ENCODE measurements at places on chromosomes 5 and 9.
A peak's percentile ranks its signal among the peaks of the same experiment; 100 is the strongest.

DNA sequence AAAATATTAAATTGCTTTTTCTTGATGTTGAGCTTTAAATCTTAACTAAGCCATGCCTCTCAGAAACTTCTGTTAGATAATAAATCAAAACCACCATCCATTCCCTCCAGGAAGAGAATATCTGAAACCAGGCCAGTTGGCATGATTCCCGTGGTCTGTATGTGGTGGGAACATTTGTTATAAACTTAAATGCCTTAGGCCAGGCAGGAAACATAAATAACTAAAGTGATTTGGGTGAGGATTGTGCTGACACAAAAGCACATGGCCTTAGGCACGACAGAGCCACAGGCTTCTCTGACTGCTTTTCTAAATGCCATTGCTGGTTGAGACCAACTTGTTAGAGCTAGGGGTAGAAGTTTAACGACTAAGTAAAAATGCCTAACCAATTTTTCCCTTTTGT is 255.9 kb downstream of the GABRG2 start:
- no peak for DNase-seq

- DNase-seq, result no peak
These were observed 300.0 kb downstream of the KIF4B start for GRCh38 chr5:155313518-155313917.

GRCh38 chr5:121144764-121145163 is 680.7 kb downstream of the PRR16 start:
- DNase-seq, result no peak

GRCh38 chr5:100855937-100856430 is 47.1 kb downstream of the ST8SIA4 start:
- DNase-seq, result no peak

DNA sequence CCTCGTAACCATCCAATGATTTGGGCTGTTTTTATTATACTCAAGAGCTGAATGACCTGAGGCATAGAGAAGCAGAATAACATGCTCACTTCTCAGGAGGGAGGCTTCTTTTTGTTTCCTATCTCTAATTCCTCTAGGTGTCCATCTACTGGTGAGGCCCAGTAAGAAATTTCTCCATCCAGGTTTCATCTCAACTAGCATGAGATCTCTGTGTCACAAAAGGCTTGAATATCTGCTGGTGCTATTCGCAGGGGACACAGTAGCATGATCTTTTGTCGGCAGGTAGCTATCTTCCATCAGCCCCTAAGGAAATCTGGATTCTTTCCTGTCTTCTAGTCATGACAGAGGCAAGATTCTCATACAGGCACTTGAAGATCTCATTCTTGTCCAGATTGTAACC is 8.9 kb downstream of the IFNE start:
- DNase-seq, result no peak

DNA sequence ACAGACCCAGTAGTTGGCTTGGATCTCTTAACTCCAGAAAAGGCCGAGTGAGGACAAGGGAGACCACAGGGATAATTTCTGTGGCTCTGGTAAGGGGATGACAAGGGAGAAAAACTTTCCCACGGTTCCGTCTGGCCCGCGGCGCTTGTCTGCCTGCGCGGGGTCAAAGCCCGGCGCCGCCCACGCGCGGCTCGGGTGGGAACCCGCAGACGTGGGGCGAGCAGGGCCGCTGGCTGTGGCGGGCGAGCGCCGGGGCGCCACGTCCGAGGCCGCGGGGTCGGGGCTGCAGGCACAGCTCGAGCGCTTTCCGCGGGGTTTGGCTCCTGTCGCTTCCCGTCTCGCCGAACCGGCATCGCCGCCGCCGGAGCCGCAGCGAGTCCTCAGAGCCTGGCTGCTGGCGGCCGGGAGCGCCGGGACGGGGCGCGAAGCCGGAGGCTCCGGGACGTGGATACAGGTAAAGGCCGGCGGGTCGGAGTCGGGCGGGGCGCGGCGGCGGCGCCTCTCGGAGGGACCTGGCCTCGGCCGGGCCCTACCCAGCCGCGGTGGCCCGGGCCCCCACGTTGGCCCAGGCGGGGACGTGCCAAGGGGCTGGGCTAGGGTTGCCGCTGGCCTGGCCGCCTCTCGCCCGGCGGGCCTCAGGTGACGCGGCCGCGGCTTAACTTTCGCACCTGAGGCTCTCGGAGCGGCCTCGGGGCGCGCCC is at the start of gene RNF180:
Gene RNF180 (plus strand): TSS at position 344 of the 701 bp plus-strand sequence. CDS start 34,965 bp downstream, outside the sequence.
- peak; percentile 14 for DNase-seq

DNA sequence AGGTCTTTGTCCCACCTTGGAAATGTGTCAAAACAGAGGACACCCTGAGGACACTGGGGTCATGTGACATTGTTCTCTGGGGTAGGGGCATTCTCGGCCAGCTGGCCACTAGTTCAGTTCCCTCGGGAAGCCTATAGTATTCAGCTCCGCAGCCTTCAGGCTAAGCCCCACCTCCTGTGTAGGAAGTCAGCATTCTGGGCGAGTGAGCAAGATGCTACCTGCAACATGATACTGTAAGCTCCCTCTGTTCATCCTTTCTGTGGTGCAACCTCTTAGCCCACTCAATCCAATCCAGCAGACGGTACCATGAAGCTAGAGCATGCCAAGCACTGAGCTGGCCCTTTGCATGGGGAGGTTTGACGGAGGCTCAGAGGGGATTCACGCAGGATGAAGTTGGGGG is 5.3 kb downstream of the NTNG2 start:
- DNase-seq, result no peak

DNA sequence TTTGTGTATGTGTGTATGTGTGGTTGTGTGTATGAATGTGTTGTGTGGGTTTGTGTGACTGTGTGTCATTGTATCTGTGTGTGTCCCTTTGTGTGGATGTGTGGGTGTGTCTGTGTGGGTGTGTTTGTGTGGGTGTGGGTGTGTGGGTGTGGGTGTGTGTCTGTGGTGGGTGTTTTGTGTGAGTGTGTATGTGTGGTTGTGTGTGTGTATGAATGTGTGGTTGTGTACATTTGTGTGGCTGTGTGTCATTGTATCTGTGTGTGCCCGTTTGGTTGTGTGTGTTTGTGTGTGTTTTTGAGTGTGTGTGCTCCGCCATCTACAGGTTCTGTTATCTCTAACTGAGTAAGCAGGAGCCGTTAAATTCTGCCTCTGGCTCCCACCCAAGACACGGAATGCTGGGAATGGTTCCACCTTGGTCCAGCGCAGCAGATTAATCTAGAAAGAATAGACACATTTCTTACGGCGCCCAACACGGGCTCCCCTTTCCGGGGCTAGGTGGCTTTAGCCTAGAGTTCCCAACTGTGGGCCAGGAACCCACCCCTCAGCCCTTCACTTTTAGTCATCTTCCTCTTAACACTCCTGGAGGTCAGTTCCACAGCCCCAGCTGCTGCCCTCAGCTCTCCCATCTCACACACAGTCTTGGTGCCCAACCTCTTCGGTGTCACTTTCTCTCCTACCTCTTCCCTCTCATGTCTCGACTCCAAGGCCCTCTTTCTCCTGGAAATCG is 197.1 kb downstream of the TTLL11 start:
- DNase-seq, result peak; percentile 36

DNA sequence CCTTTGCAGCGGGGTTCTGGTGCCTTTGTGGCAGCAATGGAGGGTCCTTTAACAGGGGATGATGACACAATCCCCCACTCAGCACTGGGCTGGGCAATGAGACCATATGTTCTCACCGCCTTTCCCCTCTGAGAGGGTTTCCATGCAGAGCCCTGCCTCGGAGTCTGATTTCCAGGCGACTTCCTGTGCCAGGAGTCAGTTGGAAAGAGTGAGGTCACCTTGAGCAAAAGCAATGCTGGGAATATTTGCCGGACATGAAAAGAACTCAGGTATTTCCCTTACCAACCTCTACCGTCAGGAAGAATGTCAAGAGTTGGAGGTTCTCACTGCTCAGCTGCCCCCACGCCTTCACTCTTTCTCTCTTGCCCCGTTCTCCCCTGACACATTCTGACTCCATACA is 284.2 kb upstream of the IRX1 start:
- no peak for DNase-seq

DNA sequence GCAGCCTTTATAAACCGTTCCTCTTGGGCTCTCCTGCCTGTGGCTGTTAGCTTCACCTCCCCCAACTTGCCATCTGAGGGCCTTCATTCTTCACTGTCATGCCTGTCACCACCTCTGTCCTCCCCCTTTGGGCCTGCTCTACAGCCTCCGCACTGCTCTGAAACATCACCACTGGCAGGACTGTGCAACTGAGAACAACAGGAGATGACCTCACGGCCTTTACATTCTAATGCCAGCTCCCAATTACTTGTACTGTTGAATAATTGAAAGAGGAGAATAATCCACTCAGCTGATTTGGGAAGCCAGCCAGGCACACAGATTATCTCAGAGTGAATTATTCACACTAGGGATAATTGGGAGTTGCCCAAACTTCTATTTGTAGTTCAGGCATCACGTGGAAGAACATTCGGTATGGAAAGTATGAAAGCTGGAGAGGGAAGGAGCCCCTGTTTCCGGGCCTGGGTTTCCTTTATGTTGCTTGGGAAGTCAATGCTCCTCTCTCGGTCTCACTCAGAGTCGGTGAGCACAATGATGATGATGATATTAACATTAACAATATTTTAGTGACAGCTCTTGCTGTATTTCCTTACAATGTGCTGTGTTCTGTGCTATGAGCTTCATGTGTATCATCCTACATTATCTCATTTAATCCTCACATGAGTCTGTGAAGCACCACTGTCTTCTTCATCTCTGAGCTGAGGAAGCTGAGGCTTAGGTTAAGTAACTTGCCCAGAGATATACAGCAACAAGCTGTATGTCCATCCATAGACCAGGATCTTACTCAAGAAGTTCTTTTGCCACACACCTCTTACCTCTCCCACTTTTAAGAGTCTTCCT is 99.3 kb upstream of the LRRTM2 start:
- no peak for DNase-seq

DNA sequence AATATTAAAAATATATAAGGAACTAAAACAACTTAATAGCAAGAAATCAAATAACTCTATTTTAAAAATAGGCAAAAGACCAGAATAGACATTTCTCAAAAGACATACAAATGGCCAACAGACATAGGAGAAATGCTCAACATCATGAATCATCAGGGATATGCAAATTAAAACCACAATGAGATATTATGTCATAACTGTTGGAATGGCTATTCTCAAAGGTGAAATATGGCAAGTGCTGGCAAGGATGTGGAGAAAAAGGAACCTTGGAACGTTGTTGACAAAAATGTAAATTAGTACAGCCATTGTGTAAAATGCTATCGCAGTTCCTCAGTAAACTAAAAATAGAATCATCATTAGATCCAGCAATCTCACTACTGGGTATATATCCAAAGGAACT is 468.5 kb downstream of the NFIB start:
- DNase-seq, result no peak

- DNase-seq, result no peak
These were observed 208.1 kb downstream of the SNX18 start for GRCh38 chr5:54725391-54726280.

- no peak for DNase-seq
These were observed 560.2 kb upstream of the CLINT1 start for GRCh38 chr5:158419186-158419585.

- no peak for DNase-seq
These were observed 21.7 kb downstream of the CDH10 start for GRCh38 chr5:24623031-24623430.

DNA sequence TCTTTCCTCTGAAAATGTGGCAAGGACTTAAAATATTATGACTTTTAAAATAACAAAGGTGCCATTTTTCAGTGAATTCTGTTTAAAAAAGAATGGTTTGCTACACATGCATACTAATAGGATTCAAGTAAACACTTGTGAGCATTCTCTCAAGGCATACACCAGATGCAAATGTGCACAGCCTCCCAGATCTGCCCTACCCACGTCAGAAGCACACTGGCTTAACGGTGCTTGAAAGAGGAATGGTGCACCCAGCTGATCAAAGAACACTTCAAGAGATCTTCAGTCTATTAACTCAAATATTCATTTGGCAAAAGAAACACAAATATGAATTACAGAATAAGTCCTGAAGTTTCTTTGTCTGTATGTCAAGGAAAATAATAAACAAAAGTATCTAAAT is 15.8 kb downstream of the GABRB2 start:
- no peak for DNase-seq

GRCh38 chr9:2029666-2030170 is 14.6 kb downstream of the SMARCA2 start:
- no peak for DNase-seq

- DNase-seq, result no peak
These were observed 15.0 kb downstream of the ANKRD34B start for GRCh38 chr5:80555099-80555498.

DNA sequence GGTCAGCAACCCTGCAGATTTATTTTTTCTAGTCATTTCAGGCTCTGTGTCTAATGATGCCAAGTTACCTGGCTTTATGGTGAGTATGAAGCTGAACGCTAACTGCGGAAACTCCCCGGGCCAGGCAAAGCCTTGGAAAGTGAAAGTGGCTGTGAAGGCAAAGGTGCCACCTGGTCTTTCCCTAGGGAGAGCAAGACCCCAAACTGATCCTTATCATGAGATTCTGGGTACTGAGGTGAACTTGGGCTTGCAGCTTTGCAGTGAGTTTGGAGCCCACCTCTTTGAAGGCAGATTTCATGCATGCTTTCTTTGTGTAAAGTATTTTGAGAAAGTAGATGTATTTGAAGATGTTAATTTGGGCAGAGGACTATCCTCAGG is 63.3 kb downstream of the CARTPT start:
- DNase-seq, result no peak

DNA sequence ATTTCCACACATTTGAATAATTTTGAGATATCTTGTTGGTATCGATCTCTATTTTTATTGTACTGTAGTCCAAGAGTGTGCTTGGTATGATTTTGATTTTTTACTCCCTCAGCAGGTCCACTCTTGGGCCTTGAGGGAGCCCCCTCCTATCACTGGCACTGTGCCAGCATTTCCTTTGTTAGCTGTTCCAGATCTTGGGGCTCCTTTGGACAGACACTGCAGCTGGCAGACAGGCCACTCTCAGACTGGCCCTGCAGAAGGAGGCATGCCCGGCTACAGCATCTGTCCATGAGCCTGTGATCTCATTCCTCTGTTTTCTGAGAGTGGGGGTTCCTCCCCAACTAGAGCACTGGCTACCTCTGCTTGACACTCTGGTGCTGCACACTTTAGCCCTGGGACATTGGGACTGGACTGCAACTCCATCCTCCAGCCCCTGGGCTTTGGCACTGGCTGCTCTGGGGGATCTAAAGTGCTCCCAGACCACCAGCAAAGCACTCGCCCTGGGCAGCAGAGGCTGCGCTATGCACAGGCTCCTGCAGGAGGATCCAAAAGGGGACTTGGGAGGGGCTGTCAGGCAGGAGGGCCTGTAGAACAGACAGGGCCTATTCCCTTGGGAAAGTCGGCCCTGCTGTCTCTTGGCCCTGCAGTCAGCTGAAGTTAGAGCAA is 271.3 kb upstream of the DMAC1 start:
- no peak for DNase-seq

- DNase-seq, result peak; percentile 40
These were observed 488 bp downstream of the COL15A1 start for GRCh38 chr9:98944057-98944733.

DNA sequence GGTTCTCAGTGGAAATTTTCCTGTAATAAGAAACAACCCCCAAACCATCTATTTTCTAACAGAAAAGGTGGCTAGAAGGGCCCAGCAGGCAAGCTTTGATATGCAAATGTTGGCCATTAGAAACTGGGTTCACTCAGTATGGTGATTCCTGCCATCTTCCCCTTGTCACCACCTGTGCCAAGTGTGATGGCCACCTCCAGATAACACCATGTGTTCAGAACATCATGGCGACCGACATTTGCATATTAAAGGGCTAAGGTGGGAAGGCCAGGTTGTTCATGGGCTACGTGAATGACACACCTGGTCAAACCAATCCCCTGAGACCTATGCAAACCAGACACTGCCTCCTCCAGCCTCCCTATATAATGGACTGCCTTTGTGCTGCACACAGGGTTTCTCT is 20.4 kb downstream of the FOXE1 start:
- no peak for DNase-seq
